ENCODE measurements at places on chromosomes 16 and 17. TPM values are rescaled to one million over a fixed set of nuclear protein-coding genes. Genes with fewer than 3 reads are reported as not detected.

Gene TEX14
- not detected for total RNA-seq

Gene SEZ6
- total RNA-seq, result not detected

Gene IGFALS
- 1.4 TPM for total RNA-seq

DNA sequence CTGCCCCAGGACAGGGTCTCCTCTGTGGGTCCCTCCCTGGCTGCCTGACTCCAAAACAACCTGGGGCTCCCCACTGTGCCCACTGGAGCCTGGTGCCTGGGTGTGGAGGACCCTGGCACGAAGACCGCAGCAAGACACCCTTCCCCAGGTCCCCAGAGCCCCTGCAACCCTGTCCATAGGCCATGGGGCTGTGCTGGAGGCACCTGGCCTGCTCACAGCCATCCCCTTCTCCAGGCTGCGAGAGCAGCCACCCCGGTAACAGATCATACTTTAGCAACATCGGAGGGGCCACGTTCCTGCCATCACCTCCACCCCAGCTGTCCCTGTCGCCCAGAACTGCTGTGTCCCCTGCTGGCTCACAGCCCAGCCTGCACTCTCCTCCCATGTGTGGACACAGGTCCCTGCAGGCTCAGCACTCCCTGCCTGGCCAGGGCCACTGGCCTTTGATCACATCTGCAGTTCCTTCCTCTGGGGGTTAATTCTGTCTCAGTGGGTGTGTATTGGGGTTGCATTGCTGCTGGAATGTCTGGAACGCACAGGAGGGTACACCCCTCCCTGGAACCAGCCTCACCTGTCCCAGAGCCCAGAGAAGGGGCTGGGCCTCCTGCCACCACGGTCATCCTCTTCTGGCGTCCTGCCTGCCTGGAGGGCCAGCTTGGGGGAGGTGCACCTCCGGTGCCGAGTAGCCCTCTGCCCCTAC lies 12.2 kb downstream of the PPL start:
- no peak overlapping the region for H3K27ac ChIP-seq
- no peak overlapping the region for H3K4me3 ChIP-seq
- no peaks in the 10 kb centered on the region for H3K4me1 ChIP-seq

DNA sequence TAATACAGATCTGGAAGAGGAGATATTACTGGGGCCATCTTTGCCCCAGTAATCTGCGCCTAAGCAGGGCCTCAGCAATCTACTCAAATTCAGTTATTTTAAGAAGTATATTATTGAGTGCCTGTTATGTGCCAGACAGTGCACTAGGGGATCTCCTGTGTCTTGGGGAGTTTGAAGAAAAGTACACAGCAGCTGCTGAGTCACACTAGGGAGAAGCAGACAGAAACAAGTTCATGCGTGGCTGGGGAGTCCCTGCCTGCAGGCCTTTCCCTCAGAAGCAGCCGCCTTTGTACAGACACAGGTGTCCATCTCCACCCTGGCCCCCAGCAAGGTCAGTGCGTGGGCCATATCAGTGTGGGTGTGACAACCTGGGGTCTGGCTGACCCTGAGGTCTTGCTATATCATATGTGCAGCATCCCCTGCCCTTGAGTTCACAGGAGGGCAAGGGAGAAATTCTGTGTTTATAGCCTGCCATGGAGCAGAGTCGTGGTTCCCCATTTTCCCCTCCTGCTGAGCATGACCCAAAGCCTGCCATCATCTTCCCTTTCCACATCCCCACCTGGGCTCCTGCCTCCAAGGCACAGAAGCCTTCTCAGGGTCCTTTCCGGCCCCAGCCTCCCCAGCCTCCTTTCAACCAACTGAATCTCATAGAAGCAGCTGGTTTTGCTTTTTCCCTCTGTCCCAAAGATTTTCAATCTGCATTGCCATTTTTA lies 229.9 kb upstream of the SDK2 start:
- DNase-seq, result no peak
- H3K27ac ChIP-seq, result no peak overlapping the region
- H3K27me3 ChIP-seq, result no peaks in the 10 kb centered on the region
- no peaks in the 10 kb centered on the region for H3K4me1 ChIP-seq
- H3K4me3 ChIP-seq, result no peak overlapping the region
- no peaks in the 10 kb centered on the region for H3K36me3 ChIP-seq

DNA sequence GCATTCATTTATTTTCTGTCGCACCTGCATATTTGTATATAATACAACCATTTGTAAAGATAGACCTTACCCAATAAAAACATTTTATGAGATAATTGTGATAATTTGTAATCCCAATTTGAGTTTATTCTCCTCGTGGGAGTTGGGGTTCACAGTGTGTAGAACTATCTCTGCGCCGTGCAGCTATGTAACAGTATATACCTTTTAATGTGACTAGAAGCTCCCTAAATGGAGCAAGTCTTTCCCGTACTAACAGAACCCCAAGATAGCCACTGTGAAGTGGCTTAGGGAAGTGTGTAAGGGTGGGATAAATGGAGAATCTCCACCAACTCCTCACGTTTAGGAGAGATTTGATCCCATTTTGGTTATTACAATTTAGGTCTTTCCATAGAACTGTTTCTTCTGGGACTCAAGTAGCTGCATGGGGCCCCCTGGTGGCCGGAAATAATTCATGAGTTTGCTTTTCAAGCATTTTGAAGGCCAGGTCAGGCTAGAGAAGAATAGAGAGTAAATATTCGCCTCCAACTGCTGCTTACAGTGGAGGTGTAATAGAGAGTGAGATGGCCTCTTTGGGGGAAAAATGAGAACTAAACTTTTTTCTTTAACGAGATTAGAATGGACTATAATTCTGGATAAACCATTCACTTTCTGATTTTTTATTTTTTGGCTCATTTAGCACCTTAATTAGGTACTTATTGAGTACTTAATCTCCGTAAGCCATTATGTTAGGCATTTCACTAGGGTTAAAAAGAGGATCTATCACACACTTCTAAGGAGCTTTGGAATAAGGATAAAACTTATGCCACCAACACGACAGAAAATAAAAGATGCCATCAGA lies 4.5 kb downstream of the TMEM100 start:
- H3K4me3 ChIP-seq, result no peak overlapping the region
- H3K4me1 ChIP-seq, result peaks cover 5% of the 10 kb centered on the region
- DNase-seq, result peak; percentile 85
- no peaks in the 10 kb centered on the region for H3K27me3 ChIP-seq
- no peaks in the 10 kb centered on the region for H3K36me3 ChIP-seq

DNA sequence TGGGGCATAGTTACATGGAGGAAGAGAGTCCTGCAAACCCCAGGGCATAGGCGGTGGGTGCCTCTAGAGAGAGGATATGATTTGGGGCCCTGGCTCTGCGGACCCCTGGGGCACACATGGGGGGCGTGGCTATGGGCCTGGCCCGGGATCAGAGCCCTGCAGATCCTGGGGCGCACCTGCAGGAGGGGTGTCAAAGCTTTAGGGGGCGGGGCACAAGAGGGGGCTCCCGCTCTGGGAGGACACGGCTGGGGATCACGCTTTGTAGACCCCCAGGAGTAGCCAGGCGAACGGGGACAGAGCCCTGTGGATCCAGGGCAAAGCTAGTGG lies 497 bp downstream of the BCL7C start:
- H3K36me3 ChIP-seq, result peaks cover 18% of the 10 kb centered on the region
- H3K27me3 ChIP-seq, result no peaks in the 10 kb centered on the region
- H3K4me1 ChIP-seq, result peaks cover 21% of the 10 kb centered on the region
- H3K27ac ChIP-seq, result peak overlapping the region; percentile 94
- no peak for DNase-seq
- peak overlapping the region; percentile 81 for H3K4me3 ChIP-seq

GRCh38 chr17:4711661-4712181 lies 1.3 kb downstream of the ARRB2 start:
- H3K27me3 ChIP-seq, result no peaks in the 10 kb centered on the region
- H3K4me3 ChIP-seq, result no peak overlapping the region
- H3K4me1 ChIP-seq, result peaks cover 19% of the 10 kb centered on the region
- peaks cover 2% of the 10 kb centered on the region for H3K36me3 ChIP-seq

- H3K27me3 ChIP-seq, result no peaks in the 10 kb centered on the region
- H3K27ac ChIP-seq, result no peak overlapping the region
- H3K36me3 ChIP-seq, result no peaks in the 10 kb centered on the region
- peaks cover 8% of the 10 kb centered on the region for H3K4me1 ChIP-seq
These were observed 117.5 kb downstream of the CCDC182 start for GRCh38 chr17:57627591-57627990.

- H3K27ac ChIP-seq, result no peak overlapping the region
- no peaks in the 10 kb centered on the region for H3K36me3 ChIP-seq
- H3K4me3 ChIP-seq, result no peak overlapping the region
- DNase-seq, result no peak
These were observed 92.9 kb downstream of the C16orf78 start for GRCh38 chr16:49466529-49466831.
